Activated T-cell treated with anti-CD3 and anti-CD28 coated beads, Interleukin-2, amount 50 U/mL, for 48 hours (primary cell): ENCODE measurements at places on chromosomes 16 and 17.

DNA sequence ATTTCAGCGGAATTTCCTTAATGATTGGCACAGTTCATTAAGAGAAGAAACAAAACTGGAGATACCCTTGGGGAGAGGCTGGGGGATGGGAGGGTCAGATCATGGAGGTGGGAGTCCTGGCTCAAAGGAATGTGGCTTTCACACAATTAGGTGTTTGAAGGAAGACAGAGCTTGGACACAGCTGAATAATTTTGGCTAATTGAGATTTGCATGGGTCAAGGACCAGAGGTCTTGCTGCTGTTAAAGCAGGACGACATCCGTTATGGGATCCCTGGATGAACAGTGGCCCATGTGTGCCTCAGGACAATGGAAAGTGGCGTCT, 160.3 kb downstream of the HS3ST3B1 start:
- DNase-seq = no peak

GRCh38 chr16:25689137-25689836, 2.5 kb upstream of the HS3ST4 start:
- no peak for DNase-seq

GRCh38 chr17:33071656-33072055, 80.0 kb downstream of the SPACA3 start:
- no peak for DNase-seq

- no peak for DNase-seq
Measured at GRCh38 chr17:75103601-75104554, 5.9 kb upstream of the ARMC7 start.

DNA sequence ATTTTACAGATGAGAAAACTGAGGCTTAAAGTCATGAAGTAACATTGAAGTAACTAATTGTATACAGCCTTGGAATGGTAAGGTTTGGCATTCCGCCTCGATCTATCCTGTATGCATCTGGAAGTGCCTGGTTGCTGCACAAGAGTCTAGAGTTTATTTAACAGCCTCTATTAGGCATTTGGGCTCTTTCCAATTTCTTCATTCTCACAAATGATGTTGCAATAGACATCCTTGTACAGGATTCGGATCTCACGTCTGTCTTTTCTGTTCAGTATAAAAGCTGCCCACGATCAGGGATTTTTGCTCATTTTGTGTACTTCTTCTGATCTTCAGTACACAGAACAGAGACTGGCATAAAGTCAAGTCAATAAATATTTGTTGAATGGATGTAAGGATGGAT, 100.5 kb downstream of the AIPL1 start:
- no peak for DNase-seq

- no peak for DNase-seq
Measured at GRCh38 chr16:67017421-67017750, 11.6 kb upstream of the CBFB start.
